ENCODE measurements at places on chromosomes 16 and 17.
A peak's percentile ranks its signal among the peaks of the same experiment; 100 is the strongest.

GRCh38 chr16:87689956-87690465 lies 75.8 kb downstream of the KLHDC4 start:
- H3K36me3 ChIP-seq: peaks cover 12% of the 10 kb centered on the region
- H3K4me1 ChIP-seq: peaks cover 5% of the 10 kb centered on the region
- H3K27me3 ChIP-seq: no peaks in the 10 kb centered on the region
- no peak for DNase-seq
- no peak overlapping the region for H3K27ac ChIP-seq

GRCh38 chr16:29912087-29912486 lies 11.8 kb downstream of the ASPHD1 start:
- H3K4me3 ChIP-seq: no peak overlapping the region
- no peak for DNase-seq
- H3K4me1 ChIP-seq: peaks cover 5% of the 10 kb centered on the region
- H3K27ac ChIP-seq: peak overlapping the region; percentile 86
- H3K36me3 ChIP-seq: peaks cover 17% of the 10 kb centered on the region
- H3K27me3 ChIP-seq: no peaks in the 10 kb centered on the region

- no peak overlapping the region for H3K27ac ChIP-seq
- H3K36me3 ChIP-seq: no peaks in the 10 kb centered on the region
- no peak for DNase-seq
- no peaks in the 10 kb centered on the region for H3K27me3 ChIP-seq
These were observed 44.3 kb downstream of the HOXB1 start for GRCh38 chr17:48486557-48486956.

DNA sequence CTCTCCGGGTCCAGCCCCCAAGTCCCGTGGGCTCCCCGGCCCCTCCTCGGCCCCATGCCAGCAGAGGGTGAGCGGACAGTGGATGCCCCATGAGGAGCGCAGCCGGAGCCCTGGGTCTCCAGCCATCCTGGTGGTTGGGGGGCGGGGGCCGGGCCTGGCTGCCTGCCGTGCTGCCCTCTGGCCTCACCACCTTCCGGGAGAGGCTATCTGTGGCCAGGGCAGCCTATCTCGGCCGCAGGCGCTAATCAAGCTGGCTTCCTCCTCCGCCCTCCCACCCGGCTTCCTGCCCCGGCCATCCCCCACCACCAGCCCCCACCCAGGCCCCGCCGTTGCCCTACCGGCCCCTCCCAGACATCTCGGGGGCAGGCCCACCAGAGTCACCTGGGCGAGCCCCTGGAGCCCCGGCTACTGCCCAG lies 46.8 kb downstream of the ZFPM1 start:
- peaks cover 12% of the 10 kb centered on the region for H3K4me1 ChIP-seq
- H3K4me3 ChIP-seq: no peak overlapping the region
- H3K27me3 ChIP-seq: no peaks in the 10 kb centered on the region
- no peak overlapping the region for H3K27ac ChIP-seq
- H3K36me3 ChIP-seq: peaks cover 18% of the 10 kb centered on the region
- DNase-seq: no peak
